Skin of body (tissue), 3 donors: ENCODE measurements at places on chromosomes 4 and X.

DNA sequence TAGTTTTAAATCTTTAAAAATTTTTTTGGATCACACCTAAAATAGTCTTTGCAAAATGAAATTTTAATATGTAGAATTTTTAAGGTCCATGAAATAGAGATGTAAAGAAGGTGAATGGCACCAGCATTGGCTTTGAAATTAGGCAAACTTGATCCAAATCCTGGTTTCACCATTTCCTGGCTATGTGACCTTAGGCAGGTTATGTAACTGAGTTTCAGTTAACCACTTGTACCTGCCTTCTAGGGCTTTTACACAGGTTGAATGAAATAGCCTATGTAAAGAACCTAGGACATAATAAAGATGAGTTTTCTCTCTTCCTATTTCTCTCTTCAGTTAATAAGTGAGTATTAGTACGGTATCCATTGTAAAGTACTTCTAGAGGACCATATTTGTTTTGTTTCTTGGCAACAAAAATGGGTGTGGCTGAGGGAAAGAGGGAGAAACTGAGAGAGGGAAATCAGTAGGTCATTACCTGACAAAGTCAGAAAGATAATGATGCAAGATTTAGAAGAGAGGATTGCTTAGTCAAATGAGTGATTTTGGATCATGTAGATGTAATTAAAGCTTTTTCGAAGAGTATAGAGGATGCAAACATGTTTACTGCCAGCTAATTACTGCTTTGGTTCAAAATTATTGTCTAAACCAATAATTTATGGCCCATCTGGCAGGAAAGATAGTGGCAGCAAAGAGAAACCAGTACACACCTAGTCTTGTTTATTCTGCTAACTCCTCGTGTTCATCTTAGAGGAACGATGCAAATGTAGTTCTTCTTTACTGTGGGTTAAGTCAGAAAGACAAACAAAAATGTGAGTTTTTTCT, 81.9 kb downstream of the PDLIM5 start:
- no peak for DNase-seq

DNA sequence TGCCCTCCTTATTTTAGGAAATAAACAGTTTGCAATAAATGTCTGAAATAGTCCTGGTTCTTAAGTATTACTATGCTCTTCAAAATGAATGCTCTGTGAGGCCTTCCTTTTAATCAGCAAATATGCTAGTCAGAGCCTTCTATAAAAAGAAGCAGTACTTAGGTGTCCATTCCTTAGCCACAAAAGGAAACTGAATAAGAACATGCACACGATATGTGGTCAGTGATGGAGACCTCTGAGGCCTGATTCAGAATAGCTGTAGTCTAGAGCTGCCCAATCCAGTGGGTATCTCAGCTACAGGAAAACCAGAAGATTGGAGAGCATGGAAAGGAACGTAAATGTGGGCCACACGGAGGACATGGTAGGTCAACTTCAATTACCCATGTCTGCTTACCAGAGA, 141.8 kb downstream of the RASL11B start:
- no peak for DNase-seq

DNA sequence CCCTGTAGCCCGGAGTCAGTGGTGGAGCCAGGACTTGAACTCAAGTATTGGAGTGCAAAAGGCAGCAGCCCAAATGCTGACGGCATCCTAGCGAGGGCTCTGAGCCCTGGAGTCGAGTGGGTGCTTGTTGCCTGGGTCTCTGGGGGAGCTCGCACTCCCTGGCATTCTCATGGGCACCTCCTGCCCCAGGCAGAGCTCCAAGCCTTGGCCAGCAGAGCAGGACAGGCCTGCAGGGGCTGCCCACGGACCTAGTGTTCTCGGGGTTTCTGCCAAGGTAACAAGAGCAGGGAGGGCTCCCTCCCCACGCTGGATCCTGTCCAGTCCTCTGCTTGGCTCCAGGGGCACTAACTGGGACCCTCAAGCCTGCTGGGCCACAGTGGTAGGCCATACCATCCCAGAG, 17.6 kb upstream of the WFS1 start:
- DNase-seq = no peak

DNA sequence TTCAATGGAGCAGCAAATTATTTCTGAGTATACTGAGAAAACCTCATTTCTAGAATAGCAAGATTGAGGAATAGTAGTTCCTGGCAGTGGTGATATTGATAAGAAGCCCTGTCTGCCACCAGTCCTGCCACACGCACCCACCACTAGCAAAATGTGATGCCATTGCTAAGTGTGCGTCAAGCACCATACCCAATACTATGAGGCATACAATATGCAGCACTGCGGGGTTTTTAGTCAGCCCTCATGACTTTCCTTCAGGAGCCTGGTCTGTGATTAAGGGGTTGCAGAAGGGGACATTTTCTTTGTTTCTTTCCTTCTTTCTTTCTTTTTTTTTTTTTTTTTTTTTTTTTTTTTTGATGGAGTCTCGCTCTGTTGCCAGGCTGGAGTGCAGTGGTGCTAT, 128.7 kb upstream of the USP38 start:
- no peak for DNase-seq
